Activated T-helper 1 cell treated with anti-CD3 and anti-CD28 coated beads, Interleukin-12 subunit alpha, Interleukin-12 subunit beta, Interleukin-2, Interleukin-4 antibody, amounts not matched to agents 30 ng/mL and 10 ng/mL and 1 ng/mL, durations not matched to agents 14 hours and 24 hours and 36 hours (primary cell): ENCODE measurements at places on chromosomes 16 and 17. TPM values are rescaled to one million over a fixed set of nuclear protein-coding genes. Genes with fewer than 3 reads are reported as not detected.

- no peak for DNase-seq
Observed at GRCh38 chr17:60398227-60398959, 6.5 kb upstream of the USP32 start.

GRCh38 chr17:7132511-7133094 lies 18.0 kb upstream of the ASGR2 start:
- peak; percentile 71 for DNase-seq

Gene OR3A2
- total RNA-seq = 0.24 and 0.47 TPM in 2 replicates

DNA sequence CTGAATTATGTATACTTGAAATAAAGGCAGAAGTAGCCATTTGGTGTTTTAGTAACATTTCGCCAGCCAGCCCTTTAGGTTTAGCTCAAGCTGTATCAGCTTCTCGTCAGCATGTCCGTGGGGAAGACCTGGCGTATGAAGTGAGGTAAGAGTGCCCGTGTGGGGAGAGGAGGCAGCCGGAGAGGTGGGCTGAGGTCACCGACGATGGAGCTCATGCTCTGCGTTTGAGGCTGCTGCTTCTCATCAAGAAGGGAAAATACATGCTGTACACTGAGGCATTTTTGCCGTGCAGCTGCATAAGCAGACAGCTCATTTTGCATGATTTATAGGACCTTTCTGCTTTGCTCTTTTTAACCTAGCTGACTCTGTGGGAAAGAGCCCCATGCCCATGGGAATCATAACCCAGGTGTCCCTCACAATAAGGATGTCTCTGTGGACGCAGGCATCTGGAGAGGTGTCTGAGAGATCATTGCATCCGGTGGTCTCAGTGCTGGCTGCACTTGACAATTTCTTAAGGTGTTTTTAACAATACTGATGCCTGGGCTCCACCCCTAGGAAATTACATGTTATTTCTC lies 179.1 kb downstream of the ABCC12 start:
- DNase-seq = no peak

Gene CDH8
- not detected in 2 replicates for total RNA-seq

GRCh38 chr17:32461853-32462617 lies 17.7 kb downstream of the PSMD11 start:
- peak; percentile 45 for DNase-seq

Gene SEC14L1
- total RNA-seq = 77.6 and 81.9 TPM in 2 replicates

Gene EPX
- total RNA-seq = not detected in 2 replicates

DNA sequence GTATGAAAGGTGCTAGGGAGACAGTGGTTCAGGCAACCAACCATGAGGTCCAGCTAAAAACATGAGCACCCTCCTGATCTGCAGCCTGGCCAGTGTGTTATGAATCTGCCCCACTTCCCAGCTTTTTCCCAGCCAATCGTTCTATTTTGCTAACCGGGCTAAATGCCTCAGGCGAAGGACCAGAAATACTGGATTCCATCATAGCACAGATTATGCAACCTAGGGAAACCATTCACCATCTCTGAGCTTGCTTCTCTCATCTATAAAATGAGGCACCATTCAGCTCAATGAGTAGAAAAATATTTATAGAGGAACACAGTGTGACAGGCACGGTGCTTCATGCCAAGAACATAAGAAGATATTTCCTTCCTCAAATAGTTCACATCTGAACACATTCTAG lies 45.2 kb upstream of the NUDT7 start:
- no peak for DNase-seq

DNA sequence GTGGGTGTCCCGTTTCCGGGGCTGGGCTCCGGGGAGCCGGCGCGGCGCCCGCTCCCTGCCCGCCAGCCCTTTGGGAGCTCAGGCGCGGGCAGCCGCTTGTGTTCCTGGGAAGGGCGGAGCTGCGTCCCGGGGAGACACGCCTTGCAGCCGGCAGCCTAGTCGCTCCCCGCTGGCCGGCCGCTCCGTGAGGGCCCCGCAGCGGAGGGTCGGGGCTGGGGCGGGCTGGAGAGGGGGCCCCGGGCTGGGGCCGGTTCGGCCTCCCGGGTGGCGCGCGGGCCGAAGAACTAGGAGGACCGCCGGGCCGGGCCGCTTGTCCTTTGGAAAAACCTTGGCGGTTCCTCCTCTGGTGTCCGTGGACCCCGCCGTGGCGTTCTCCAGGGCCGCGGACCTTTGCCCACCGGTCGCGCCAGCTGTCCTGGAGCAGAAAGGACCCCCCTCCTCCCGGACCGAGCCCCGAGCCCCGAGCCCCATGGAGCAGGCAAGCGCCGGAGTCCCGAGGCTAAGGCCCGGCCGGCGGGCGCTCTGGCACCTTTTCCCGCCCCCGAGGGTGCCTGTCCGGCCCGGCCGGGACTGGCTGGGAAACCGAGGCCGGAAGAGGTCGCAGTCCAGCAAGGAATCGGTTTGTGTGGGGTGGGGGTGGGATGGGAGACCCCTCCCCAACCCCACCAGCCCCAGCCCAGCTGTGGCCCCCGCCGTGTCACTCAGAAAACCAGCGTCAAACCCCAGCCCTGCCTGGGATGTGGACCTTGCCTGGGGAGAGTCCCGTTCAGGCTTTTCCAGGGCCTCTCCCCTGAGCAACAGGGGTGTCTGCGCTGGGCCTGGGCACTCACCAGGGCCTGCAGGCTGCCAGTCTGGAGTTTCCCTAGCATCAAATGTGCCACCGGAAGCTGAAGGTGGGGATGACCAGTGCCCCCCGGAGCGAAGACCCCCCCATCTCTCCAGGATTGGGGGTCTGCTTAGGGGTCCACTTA lies 6.8 kb upstream of the TBC1D3B start:
- no peak for DNase-seq

Gene ESRP2
- 0.10 and 0.12 TPM in 2 replicates for total RNA-seq

Gene SOST
- total RNA-seq = not detected in 2 replicates

Gene TMED6
- 1.2 and 1.3 TPM in 2 replicates for total RNA-seq

DNA sequence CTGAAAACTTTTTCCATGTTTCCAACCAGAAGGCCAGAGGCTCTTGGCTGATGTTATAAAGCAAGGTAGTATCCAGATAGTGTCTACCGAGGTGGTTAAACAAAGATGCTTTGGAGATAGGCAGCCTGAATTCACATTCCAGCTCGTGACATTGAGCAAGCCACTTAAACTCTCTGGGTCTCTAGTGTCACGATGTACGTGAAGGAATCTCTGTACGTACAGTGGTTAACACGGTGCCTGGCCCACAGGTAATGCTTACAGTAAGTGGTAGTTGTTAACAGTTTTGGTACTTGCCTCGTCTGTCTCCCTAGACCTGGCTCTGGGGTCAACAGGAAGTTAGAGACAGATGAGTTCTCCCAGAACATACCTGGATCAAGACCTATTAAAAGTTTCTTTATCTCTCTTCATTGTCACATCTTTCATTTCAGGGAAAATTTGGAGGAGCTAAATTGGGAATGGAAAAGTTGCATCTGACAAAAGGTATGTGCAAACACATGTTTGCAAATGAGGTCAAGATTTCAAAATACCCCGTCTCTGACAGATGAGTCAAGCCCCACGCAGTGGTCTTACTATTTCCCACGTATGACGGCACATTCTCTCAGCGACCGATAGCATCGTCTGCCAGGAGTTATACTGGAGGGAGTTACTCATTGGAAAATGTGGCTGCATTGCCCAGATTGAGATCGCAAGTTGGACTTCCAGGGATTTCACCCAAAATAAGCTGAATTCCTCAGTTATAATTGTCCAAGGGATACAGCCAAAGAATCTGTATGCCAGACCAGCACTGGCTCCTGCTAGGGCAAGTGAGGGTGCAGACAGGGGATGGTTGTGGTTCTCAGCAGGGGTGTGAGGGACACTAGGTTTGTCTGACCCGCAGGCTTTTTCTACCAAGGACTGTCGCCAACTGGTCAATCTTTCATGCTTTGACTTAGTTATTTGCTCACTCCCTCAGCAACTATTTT lies 18.9 kb upstream of the MYH10 start:
- no peak for DNase-seq

Gene SUZ12
- 76.0 and 81.7 TPM in 2 replicates for total RNA-seq

DNA sequence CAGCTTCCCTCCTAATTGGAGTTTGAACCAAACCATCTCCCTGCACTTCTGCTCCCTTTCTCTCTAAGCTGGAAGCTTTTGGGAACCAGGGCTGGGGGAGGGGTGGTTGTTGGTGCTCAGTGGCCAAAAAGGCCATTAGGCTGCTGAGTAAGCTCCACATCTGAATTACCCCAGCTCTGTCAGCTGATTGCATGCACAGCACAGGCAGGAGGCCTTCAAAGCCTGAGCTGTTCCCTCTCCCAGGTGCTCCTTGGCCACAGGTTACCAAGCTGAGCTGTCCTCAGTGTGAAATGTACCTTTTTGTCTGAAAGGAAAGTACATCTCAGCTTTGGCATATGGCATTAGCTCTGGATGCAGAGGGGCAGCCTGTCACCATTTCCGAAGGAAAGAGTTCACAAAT lies 6.2 kb upstream of the TBKBP1 start:
- DNase-seq = no peak

DNA sequence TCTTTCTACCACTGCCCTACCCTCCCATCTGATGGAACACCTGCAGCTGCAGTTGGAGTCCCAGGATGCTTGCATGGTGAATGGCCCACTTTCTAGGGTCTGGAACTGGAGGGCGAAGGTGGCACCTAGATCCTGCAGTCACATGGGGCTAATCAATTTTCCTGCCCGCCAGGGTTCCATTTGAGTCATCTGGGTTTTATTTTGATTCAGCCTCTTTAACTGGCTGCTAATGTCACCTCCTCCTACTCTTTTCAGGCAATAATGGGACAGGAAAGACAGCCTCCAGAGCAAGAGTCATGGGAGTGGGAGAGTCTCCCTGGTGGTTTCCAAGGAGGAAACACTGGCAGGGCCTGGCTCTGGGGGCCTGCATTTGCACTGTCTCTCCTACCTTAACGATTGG lies 3.8 kb upstream of the TBKBP1 start:
- no peak for DNase-seq

Gene PRM3
- not detected in 2 replicates for total RNA-seq
